NCI-H146 (cell line): ENCODE measurements at places on chromosomes 5 and 9.
A peak's percentile ranks its signal among the peaks of the same experiment; 100 is the strongest.

DNA sequence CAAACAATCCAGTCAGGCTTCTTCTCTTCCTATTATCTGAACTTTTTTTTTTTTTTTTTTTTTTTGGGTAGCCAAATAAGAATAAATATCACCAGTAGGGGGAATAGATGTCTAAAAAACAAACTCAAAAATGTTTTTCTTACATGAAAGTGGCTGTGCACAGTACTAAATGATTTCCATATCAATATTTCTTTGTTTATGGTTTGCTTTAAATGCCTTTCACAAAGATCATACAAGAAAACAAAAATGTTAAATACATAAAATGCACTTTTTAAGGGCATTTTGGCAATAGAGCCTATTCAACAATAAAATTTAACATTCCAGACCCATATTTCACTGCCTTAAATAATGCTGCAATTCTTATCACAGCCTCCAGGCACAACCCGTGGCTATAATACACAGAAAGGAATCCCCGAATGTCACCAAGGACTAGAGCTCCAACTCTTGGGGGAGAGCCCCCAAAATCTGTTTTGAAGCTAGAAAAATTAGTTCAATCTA is 91.1 kb upstream of the TBCA start:
- DNase-seq, result peak; percentile 5

- DNase-seq, result peak; percentile 11
These were observed 22.1 kb upstream of the FAM13B start for GRCh38 chr5:138054847-138055558.

DNA sequence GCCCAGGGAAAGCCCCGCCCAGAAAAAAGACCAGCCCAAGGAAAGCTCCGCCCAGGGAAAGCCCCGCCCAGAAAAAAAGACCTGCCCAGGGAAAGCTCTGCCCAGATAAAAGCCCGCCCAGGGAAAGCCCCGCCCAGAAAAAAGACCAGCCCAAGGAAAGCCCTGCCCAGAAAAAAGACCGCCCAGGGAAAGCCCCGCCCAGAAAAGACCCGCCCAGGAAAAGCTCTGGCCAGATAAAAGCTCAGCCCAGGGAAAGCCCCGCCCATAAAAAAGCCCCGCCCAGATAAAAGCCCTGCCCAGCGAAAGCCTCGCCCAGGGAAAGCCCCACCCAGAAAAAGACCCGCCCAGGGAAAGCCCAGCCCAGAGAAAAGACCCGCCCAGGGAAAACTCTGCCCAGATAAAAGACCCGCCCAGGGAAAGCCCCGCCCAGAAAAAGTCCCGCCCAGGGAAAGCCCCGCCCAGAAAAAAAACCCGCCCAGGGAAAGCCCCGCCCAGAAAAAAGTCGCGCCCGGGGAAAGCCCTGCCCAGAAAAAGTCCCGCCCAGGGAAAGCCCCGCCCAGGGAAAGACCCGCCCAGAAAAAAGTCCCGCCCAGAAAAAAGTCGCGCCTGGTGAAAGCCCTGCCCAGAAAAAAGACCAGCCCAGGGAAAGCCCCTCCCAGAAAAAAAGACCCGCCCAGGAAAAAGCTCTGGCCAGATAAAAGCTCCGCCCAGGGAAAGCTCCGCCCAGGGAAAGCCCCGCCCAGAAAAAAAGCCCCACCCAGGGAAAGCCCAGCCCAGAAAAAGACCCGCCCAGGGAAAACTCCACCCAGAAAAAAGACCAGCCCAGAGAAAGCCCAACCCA is 11.9 kb downstream of the GRIN1 start:
- DNase-seq, result peak; percentile 91

- DNase-seq, result no peak
These were observed 61.7 kb upstream of the COL15A1 start for GRCh38 chr9:98881836-98882568.

DNA sequence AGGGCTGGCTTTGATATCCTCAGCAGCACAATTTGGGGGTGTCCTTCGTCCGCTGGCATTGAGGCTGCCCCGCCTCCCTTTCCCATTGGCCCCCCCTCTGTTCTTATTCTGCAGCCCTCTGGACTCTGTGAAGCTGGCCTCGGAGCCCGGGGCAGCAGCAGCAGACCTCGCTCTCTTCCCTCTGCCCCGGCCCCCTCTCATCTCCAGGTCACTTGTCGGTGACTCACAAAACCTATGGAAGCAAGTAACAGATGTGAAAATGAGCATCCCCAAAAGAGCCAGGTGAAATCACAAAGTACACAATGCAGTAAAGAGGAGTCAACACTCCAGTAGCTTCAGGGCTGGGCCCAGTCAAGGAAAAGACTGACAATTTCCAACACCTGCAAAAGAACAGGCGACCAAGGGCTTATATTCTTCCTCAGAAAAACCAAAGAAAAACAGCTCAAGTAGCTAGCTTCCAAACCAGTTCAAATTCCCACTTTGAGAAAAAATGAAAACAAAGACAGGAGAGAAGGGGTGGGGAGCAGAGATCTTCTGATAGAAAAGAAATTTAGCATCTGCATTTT is 97.5 kb downstream of the ZNF608 start:
- peak; percentile 61 for DNase-seq

GRCh38 chr5:58486290-58486689 is 4.9 kb upstream of the GAPT start:
- no peak for DNase-seq

DNA sequence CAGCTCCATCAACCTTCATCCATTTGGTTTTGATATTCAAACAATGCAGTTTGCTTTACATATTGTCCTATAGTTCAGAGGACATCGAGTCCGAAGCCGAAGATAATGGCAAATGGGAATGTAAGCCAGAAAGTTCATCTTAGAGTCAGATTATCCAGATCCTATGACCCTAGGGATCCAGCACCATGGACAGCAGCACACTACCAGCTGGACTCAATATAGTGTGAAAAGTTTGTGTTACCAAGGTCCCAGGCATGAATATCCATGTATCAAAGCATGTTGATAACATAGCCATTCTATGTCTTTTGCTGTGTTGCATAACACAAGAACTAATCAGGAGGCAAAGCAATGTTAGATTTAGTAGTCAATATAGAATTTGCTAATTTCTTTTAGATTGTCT is 46.3 kb downstream of the FSTL4 start:
- DNase-seq, result no peak

DNA sequence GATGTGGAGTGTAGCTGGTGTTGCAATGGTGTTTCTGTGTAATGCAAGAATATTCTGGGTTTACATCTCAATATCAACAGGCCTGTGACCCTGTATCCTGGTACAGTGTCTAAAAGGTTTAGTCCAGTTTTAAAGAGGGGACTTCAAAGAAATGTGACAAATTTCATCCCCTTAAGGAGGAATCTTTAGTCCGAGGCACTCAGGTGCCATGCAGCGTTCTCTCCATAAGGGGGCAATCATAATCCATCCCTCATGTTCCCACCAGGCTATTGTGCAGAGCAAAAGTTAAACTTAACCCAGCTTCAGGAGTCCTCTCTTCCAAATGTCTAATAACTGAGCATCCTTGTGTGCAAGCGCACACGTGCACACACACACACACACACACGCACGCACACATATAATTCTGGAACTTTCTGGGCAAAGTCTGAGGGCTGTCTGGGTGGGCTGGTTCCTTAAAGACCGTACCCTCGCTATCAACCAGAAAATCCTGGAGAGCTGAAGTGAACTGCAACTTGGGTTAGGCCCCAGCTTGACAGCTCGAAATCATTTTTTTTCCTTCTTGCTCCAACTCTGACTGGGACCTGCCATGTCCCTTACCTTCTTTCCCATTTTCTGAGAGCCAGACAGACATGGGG is 46.0 kb downstream of the CRB2 start:
- peak; percentile 12 for DNase-seq

DNA sequence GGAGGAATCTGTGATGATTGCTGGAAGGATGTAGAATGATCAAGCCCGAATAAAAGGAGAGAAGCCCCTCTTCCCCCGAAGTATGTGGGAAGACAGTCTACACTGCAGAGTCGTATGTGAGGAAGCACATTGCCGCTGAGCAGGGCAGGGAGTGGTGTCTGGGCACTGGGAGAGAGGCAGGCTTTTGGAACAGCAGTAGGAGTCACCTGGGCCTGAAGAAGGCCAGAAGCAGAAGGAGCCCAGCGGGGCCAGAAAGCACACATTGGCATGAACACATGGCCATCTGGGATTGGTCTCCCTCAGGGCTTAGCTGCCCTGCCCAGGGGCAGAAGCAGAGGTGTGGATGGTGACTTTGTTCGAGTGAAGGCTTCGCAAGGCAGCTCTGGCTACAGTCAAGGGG is 162.8 kb downstream of the ERCC6L2 start:
- DNase-seq, result no peak

- DNase-seq, result no peak
These were observed 164.5 kb upstream of the S1PR3 start for GRCh38 chr9:88826771-88827181.

GRCh38 chr5:159549046-159549445 is 218.8 kb upstream of the IL12B start:
- no peak for DNase-seq

DNA sequence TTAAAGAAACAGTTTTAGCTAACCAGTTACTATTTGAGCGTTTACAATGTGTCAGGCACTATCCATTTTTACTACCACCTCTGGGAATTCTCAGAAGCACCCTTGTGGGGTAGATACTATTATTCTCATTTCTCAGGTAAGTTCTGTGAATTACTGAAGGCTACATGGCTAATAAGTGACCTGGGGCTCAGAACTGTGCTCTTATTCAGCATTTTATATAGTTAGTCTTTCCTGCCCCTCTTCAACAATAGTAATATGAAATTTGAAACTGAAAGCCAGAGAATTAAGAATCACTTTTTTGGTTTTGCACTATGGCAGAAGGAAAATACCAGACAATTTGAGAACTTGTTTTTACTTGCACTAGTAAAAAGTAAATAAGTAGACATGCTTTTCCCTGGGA is 11.8 kb downstream of the ELL2 start:
- no peak for DNase-seq

DNA sequence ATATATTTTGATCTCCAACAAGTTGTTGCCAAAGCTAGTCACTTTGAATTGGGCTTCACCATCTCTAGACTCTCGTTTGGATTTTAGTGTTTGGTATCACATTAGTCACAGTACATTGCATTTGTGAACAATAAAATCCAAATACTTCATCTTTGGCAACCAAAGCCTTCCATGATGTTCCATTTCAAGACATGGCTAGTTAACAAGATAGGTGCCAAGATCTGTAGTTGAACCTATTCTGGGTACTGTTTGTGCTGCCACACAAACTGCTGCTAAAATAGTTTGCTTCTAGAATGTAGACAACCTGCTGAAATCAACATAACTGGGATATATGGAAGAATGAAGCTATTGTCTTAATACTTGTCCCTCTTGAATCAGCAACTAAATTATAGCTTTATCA is 207.5 kb downstream of the LRRC70 start:
- no peak for DNase-seq

GRCh38 chr5:171966270-171966669 is 40.2 kb downstream of the FBXW11 start:
- DNase-seq, result no peak

DNA sequence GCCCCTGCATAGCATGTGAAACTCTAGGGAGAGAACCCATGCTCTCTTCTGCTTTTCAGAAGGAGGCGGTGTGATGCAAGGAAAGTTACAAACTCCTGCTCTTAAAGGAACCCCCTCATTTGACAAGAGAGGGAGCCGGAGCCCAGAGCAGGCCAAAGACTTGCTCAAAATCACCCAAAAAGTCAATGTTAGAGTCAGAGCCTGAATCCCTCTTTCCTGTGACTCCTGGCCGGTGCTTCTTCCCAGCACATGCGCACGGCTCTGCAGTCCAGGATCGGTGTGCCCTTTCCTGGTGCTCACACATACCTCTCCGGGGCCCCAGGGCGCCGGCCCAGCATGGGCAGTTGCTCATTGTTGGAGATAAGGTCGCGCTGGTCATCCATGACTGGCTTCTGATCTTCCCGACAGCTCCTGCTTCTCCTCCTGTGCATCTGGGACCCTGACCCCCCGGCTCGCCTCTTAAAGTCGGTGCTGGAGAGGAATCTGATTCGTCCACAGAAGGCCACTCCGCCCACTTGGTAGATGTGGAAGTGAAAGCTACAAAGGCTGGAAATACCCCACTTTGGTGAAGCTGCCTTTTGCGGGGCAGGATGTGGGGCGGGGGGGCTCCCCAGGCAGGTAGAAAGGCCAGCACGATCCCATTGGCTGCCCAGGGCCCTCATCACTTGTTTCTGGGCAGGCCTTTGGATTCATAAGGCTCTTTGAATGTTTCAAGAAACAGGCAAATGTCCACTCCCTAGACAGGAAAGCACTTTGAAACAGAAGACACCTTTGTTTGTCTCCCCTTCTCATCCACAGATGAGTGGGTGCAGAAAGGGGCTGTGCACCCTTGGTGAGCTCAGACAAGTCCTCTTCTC is at the start of gene CD74:
CD74 (minus strand) TSS at position 592 of the 857 bp plus-strand sequence; CDS start at position 431, 161 bp downstream.
- DNase-seq, result no peak

DNA sequence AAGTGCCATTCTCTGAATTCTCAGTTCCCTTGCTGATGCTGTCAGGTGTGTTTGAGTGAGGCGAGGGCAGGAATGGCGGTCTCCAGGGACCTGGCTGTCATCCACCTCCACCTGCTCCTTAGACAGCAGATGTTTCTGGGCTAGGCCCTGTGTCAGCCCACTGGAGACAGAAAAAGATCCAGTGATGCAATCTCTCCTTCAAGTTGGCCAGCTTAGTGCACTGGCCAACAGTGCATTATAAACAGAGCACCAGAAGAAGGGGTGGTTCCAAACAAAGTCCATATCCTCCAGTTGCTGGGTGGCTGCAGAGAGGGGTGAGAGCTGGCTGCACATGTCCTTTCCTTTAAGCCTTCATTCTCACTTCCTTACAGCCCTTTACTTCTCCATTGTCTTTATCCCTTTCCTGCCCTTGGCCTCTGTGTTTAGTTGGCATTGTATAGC is 26.5 kb downstream of the NANS start:
- DNase-seq, result no peak

DNA sequence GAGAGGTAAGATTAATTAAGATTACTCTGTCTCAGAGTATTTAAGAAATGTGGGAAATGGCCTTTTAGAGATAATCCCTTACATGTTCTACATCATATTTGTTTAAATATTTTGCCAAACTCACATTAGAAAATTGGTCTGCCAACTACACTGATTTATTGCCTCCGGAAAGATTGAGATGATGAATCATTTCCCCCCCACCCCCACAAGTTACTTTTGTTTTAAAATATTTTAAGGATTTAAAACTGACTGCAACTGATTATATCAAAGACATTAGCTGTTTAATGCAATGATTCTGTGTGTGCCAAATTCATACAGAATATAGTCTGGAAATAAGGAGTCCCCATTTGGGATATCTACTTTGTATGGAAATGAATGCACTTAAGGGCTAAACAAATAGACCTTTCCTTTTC is 674.4 kb downstream of the PRR16 start:
- no peak for DNase-seq

- DNase-seq, result no peak
These were observed 31.7 kb downstream of the SPACA9 start for GRCh38 chr9:132910376-132910775.

- DNase-seq, result no peak
These were observed 509.4 kb downstream of the BNC2 start for GRCh38 chr9:16361118-16361517.

GRCh38 chr9:126533926-126534310 is 79.8 kb upstream of the LMX1B start:
- DNase-seq, result peak; percentile 3

- no peak for DNase-seq
These were observed 578.7 kb upstream of the ZNF462 start for GRCh38 chr9:106284296-106284695.
